ENCODE measurements at places on chromosomes 3 and 15. TPM values are rescaled to one million over a fixed set of nuclear protein-coding genes. Genes with fewer than 3 reads are reported as not detected.

GRCh38 chr15:79184465-79184892 is 93.9 kb upstream of the RASGRF1 start:
- peak; percentile 90 for DNase-seq

DNA sequence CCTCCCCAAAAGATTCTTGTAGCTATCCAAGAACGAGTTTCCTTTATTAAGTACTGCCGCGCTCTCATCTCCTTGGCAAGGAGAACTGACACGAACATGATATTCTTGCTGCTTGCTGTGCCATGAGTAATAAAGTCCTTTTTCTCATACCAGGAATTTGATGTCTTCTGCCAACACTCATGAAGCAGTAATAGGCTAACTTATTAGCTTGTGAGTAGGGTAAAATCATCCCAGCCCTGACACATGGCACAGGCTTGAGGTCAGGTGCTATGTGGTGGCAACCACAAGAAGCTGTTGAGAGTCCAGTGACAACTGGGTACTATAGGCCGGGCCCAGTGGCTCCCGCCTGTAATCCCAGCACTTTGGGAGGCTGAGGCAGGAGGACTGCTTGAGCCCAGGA is 22.7 kb upstream of the UBXN7 start:
- DNase-seq, result no peak

DNA sequence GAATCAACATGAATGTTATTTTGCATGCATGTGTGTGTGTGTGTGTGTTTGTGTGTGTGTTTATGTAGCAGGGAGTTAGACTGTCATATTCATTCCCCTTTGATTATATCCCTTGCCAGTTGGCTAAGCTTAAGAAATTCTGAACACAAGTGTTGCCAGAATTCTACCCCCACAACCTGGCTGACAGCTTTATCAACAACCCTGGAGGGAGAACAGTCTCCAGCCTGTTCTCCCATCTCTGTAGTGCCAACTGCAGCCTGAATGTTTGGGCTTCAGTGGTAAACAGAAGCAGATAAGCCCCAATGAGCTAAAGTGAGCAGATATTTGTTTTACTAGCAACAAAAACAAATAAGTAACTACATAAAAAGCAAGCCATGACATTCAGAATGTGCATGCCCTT is 162.6 kb upstream of the ABI3BP start:
- no peak for DNase-seq

Gene PP2D1
- not detected for total RNA-seq

Gene TLR9
- total RNA-seq, result 0.19 TPM

- DNase-seq, result no peak
Observed at GRCh38 chr3:178663201-178663934, 127.1 kb downstream of the KCNMB2 start.

Gene FBXO22
- total RNA-seq, result 18.3 TPM
